ENCODE measurements at places on chromosomes 6 and 20. TPM values are rescaled to one million over a fixed set of nuclear protein-coding genes. Genes with fewer than 3 reads are reported as not detected.

GRCh38 chr6:40347571-40348011 lies 239.6 kb downstream of the LRFN2 start:
- DNase-seq = peak; percentile 20

- no peak for DNase-seq
Observed at GRCh38 chr6:132814716-132815570, 574 bp downstream of the RPS12 start.

- peak; percentile 29 for DNase-seq
Observed at GRCh38 chr6:43739642-43740091, 30.3 kb upstream of the VEGFA start.

DNA sequence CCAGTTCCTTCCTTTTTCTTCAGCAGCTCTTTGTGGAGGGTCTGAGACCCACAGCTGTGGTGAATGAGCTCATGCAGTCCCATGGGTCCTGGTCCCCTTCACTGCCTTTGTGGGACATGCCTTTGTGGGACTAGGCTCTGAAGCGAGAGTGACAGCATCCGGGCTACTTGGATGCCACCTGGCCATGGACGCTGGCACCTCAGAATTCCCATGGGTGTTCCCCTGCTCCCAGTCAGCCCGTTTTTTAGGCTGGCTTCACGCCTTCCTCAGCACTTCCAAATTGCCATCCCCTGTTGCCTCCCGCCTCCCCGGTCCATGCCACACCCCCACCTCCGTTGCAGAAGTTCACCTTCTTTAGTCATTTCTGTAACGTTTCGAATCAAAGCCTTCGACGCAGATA lies 45.1 kb downstream of the RAMACL start:
- DNase-seq = no peak

DNA sequence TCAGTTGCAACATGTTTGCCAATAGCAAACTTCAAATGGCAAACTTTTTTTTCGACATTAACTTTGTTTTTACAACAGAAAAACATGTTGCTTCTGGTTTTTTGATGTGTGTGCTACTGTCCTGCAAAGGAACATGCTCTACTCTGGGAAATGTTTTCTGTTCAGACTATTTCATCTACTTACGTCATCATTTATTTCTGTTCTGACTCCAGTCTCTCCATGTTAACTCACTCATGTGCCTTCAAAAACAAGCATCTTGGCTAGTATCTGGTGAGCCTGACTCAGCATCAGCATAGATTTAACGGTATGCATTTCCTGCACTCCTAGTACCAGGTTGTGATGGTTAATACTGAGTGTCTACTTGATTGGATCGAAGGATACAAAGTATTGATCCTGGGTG lies 36.1 kb upstream of the MAP7 start:
- DNase-seq = no peak

GRCh38 chr20:60203451-60203850 lies 245.2 kb downstream of the CDH26 start:
- DNase-seq = no peak

- DNase-seq = no peak
Observed at GRCh38 chr20:38049800-38050199, 16.3 kb downstream of the RPRD1B start.

DNA sequence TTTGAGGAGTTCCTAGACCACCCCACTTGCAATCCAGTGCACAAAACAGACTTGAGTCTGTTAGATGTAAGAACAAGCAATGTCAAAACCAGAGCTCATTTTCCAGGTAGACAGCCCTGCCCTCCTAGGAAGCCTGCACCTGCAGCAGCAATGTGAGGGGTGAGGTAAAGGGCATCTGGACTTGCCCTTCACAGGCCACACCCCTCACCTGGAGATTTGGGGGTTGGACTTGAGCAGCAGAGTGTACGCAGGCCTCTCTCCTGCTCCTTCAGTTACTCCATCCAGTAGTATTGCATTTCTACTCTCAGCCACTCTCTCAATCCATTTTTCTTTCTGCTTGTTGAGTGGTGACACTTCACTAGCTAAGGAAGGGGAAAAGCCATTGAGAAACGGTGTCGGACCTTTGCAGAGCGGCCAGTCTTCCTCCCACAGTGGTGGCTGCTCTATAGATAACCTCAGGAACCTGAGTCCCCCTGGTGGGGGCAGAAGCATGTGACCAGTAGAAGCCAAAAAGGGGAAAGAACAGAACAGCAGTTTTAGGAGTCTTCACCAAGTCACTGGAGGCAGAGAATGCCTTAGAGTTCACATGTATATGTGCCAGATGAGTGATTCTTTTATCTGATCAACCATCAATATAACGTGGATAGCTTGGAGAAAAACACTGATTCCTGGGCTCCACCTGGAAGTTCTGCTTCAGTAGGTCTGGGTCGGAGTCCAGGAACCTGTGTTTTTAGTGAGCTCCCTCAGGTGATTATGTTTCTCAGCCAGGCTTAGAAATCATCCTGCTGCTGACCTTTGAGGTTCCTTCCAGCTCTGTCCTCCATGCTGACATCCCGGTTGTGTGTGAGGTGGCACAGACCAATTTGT lies 28.0 kb downstream of the ARFGEF2 start:
- no peak for DNase-seq

- DNase-seq = no peak
Observed at GRCh38 chr20:17377231-17377630, 150.4 kb downstream of the PCSK2 start.

DNA sequence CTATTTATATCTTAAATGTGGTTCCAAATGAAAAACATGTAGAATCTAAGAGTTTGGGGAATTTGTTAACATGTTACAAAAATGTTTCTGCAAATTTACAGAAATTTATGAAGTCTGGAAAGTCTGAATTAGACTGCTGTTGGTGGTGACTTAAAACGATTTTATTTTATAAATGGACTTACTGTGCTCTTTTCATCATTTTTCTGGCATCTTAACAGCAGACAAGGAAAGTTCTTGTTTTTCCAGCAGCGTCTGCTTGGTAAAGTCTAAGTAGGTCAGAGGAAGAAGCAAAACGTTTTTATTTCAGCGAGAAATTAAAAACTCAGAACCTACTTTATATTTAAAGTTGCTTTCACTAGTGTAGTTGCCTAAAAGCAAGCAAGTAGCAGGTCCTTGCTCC lies 48.6 kb upstream of the COL9A1 start:
- DNase-seq = no peak

TMEM14C gene
- 85.5 TPM for total RNA-seq

PI3 gene
- 1.7 TPM for total RNA-seq

APCDD1L gene
- total RNA-seq = 2.3 TPM

PGBD1 gene
- total RNA-seq = 3.1 TPM

ANGPT4 gene
- total RNA-seq = 0.99 TPM

LRP11 gene
- total RNA-seq = 73.6 TPM

NOX3 gene
- not detected for total RNA-seq

ZNF165 gene
- total RNA-seq = 1.6 TPM

Data from ureter (tissue), 1 donor.